ENCODE measurements at places on chromosomes 5 and 9. TPM values are rescaled to one million over a fixed set of nuclear protein-coding genes. Genes with fewer than 3 reads are reported as not detected.
A peak's percentile ranks its signal among the peaks of the same experiment; 100 is the strongest.

DNA sequence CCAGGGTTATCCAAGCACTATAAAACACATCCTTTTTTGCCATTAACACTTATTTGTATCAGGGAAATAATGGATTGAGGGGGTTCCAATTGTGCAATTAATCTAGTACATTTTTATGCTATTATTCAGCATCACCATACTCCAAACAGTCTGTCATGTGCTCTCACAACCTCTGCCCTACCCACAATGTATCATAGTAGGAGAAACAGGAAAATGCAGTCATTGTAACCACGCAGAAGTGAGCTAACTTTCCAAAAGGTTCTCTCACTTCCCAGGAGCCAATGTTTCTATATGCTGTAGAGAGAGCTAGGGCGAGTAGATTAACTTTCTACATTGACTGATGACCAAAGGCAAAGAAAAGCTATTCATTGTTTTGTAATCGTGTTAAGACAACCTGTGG lies 29.8 kb downstream of the DAB2 start:
- no peak for DNase-seq

DNA sequence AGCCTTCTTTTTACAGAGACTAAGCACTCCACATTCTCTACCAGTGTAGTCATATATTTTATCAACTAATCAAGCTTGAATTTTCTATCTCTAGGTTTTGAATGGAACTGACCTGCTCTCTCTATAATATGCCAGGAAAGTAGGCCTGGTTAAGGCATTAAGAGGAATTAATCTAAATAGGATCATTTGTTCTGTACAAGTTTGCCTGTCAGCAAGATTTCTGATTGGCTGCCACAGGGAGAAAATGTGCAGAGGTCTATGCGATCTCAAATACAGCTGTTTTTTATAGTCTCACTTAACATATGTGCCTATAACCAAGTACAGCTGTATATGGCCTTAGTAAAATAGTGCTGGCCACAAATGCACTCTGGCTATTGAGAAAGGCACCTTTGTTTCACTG lies 418.8 kb downstream of the KDM4C start:
- DNase-seq, result no peak

DNA sequence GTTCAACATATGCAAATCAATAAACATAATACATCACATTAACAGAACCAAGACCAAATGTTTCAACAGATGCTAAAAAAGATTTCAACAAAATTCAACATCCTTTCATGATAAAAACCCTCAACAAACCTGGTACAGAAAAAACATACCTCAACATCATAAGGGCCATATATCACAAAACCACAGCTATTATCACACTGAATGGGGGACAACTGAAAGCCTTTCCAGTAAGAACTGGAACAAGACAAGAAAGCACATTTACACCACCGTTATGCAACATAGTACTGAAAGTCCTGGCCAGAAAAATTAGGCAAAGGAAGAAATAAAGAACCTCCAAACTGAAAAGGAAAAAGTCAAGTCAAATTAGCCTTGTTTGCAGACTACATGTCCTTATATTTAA lies 93.6 kb downstream of the DTWD2 start:
- no peak for DNase-seq

- DNase-seq, result no peak
Measured at GRCh38 chr5:150152636-150153462, 2.8 kb downstream of the PDGFRB start.

Gene LCN9
- not detected for total RNA-seq

GRCh38 chr5:164098979-164099378 lies 593.6 kb downstream of the MAT2B start:
- no peak for DNase-seq

GRCh38 chr9:137077010-137077747 lies at the start of gene UAP1L1:
Gene UAP1L1, plus strand, starts transcription at chr9:137077517. Its CDS starts 16 bp downstream, at chr9:137077533.
- DNase-seq, result peak; percentile 91

Gene GAS1
- 19.7 TPM for total RNA-seq

Gene PDE8B
- total RNA-seq, result 0.69 TPM

- DNase-seq, result no peak
Measured at GRCh38 chr9:109830545-109830944, 50.5 kb downstream of the PALM2AKAP2 start.

Gene PCDHGB3
- 7.2 TPM for total RNA-seq

Gene SOX30
- total RNA-seq, result not detected
